Uterus (tissue), 4 donors: ENCODE measurements at places on chromosomes 7 and 10.

- no peak for DNase-seq
Observed at GRCh38 chr10:42650374-42650773, 12.0 kb upstream of the ZNF33B start.

GRCh38 chr7:108313086-108313485 is 143.2 kb downstream of the NRCAM start:
- DNase-seq: no peak

DNA sequence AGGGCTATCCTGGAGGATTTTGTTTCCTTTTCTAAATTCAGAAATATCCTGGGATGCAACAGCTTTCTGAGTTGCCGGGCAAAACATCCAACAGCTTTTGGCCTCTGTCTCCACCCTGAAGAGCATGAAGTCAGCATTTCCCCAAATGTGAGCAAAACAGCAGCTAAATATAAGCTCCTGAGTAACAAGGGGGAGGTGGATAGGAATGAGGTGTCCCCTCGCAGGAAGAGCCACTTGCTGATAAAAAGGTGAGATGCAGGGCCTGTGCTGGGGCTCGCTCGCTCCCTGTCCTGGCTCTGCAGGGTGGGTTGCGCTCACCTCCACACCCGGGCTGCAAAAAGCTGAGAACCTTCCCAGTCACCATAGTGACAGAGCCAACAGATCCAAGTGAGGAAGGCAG is 264.3 kb downstream of the ZEB1 start:
- DNase-seq: no peak

GRCh38 chr10:14879928-14880193 is 1.2 kb downstream of the SUV39H2 start:
- no peak for DNase-seq

GRCh38 chr10:103627111-103627892 is 133.8 kb downstream of the NEURL1 start:
- no peak for DNase-seq

- DNase-seq: no peak
Observed at GRCh38 chr10:71223347-71224058, 11.1 kb downstream of the UNC5B start.

DNA sequence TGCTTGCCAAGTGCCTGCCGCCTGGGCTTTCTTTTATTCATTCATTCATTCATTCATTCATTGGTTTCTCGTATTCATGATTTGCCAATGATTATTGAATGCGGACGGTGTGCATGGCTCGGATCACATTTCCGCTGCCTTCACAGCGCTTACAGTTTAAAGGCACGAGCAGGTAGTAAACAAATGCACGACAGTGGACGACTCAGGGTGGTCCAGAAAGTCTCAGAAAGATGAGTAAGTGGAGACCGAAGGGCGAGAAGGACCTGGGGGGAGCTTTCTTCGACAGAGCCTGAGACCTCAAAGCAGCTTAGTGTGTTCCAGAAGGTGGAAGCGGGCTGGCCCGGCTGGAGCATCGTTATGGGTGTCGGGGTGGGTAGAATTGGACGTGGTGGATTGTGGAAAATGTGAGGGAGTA is 506 bp downstream of the MCM10 start:
- DNase-seq: no peak

DNA sequence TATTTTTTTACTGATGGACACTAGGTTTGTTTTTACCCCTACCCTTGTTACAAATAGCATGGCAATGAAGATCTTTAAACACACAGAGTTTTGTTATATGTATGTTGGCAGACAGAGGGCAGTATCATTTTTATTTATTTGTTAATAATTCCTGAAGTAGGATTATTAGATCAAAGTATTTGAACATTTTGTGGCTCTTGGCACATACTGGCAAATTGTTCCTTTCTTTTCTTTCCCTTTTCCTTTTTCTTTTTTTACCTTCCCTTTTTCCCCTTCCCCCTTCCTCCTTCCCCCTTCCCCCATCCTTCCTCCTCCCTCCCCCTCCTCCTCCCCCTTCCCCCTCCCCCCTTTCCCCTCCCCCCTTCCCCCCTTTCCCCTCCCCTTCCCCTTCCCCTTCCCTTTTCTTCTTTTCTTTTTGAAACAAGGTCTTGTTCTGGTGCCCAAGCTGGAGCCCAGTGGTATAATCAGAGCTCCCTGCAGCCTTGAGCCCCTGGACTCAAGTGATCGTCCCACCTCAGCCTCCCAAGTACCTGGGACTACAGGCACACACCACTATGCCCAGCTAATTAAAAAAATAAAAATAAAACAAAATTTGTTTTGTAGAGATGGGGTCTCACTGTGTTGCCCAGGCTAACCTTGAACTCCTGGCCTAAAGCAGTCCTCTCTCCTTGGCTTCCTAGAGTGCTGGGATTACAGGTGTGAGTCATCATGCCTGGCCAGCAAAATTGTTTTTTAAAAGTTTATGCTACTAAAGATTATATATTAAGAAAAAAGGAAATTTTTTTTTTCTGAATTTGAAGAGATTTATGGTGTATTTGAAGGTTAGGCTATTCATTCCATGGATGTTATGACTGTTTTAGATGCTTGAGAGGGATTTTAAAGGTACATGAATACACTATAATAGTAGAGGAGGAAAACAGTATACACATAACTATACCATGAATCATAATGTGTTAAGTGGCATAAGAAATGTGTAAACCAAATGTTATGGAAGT is 39.3 kb downstream of the SEPTIN7 start:
- no peak for DNase-seq

- no peak for DNase-seq
Observed at GRCh38 chr10:73559590-73559989, 31.6 kb downstream of the USP54 start.

DNA sequence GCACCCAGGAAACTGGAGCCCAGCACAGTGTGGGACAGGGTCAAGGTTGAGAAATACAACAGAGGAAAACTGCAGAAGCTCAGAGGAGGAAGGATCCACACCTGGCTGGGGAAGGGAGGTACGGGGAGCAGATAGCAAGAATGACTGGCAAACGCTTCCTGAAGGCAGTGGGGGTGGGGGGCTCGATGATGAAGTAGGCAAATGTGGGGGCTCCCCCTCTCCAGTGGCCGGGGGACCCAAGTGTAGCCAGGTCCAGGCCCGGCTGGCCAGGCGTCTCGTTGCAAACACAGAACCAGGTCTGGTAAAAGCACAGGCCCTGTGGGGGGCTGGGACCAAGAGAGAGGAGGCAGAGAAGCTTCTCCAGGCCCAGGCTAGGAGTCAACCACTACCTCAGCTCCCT is 7.7 kb downstream of the CHST15 start:
- DNase-seq: no peak

DNA sequence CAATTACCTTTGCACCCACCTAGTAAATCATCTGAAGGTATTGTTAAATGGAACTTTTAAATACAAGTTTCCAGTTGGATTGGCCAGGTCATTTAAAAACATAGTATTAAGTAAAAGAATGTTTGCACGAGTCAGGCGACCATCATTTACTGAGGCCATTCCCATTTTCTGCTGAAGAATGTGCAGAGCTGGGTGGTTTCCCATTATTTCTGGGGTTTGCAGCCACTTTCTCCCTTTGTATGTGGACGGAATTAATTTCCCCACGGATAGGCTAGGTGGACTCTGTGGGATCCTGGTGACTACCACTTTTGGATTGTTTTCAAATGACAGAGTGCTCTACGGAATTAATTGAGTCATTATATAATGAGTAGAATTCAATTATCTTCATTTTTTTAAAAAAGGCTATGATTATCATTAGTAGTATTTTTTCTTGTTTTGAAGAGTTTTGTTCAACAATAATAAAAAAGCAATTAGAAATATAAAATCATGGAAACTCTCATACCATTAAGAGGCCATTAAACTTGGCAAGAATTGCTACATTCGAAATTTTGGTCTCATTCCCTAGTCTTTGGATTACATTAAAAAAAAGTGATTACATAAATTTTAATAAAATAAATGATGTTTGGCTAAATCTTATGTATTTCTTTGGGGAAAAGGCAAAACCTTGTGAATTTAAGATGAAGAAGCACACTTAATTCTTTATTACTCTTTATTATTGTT is 120.4 kb upstream of the FZD8 start:
- no peak for DNase-seq

DNA sequence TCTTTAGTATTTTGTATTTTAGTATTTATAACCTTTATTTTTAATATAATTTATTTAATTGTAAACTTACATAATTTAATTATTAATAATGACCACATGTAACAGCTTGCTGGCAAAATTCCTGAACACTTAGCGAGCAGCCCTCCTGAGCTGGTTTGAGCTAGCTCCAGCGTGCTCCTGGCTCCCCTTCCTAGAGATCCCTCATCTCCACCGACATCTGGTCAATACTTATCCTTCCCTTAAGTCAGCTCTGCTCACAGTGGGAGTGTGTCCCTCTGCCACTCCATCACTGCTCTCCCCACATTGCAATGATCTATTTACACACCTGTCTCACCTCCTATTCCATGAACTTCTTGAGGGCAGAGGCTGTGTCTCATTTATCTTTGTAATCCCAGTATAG is 20.6 kb upstream of the TBXAS1 start:
- DNase-seq: no peak

DNA sequence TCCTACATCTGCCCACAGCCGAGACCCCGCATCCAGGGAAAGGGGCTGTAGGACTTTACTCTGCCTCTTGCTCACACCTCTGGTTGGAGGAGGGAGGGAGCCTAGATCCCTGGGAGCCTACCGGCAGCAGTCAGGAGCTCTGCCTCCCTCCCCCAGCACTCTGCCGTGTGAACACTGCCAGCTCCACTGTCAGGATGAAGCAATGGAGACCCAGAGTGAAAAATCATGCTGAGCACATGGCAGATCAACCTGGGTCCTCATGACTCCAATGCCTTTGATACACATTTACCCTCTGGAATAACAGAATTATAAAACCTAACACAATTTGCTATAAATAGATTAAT is 477.7 kb downstream of the TNS3 start:
- DNase-seq: no peak

DNA sequence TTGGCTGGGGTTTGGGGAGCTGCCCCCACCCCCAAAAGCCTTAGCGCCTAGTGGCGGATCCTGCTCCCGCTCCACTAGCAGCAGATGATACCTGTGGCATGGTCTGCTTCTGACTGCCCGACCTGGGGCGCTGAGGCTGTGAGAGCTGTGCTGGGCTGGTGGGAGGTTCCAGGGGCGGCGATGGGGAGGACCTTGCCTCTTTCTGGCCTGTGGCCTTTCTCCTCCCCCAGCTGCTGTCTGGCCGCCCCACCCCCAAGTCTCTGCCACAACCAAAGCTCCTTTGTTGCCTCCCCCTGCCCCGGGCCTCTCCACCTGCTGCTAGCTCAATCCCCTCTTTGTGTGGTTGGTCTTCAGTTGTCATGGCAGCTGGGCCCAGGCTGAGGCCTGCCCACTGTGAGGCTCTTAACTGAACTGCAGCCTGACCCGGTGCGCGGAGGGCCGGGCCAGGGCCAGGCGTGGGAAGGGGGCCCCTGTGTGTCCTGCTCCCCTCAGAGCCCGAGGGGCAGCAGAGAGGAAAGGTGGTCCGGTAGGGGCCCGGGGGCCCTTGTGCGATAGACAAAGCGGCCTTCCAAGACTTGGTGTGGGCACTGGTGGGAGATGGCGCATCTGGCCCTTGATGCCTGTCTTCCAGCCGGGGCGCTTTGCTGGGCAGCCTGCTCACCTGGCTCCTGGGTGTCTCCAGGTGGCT is 4.7 kb downstream of the ZNF775 start:
- DNase-seq: no peak

- DNase-seq: no peak
Observed at GRCh38 chr10:7048061-7048460, 362.8 kb downstream of the SFMBT2 start.

- DNase-seq: peak; percentile 21
Observed at GRCh38 chr10:34994565-34995142, 95.5 kb downstream of the CUL2 start.

GRCh38 chr10:81534991-81535390 is 340.0 kb upstream of the NRG3 start:
- no peak for DNase-seq

DNA sequence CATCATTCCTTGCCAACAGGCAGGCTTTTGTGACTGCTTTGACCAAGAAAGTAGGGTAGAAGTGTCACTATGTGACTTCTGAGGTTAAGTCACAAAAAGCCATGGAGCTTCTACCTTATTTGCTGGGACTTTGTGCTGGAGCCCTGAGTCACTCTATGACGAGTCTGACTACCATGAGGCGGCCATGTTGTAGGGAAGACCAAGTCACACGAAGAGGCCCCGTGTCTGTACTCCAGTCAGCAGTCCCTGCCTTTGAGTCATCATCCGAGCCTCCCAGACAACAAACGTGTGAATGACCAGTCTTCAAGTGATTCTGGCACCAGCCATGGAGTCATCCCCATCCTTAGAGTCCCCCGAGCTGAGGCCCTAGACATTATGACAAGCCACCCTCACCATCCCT is 3.5 kb upstream of the MYL10 start:
- DNase-seq: no peak

- no peak for DNase-seq
Observed at GRCh38 chr10:44312401-44312800, 72.5 kb downstream of the CXCL12 start.

GRCh38 chr10:91409869-91410637 is at the start of gene HECTD2:
HECTD2 (plus strand) TSS chr10:91410344; CDS start chr10:91410439, 95 bp downstream.
- DNase-seq: peak; percentile 85

DNA sequence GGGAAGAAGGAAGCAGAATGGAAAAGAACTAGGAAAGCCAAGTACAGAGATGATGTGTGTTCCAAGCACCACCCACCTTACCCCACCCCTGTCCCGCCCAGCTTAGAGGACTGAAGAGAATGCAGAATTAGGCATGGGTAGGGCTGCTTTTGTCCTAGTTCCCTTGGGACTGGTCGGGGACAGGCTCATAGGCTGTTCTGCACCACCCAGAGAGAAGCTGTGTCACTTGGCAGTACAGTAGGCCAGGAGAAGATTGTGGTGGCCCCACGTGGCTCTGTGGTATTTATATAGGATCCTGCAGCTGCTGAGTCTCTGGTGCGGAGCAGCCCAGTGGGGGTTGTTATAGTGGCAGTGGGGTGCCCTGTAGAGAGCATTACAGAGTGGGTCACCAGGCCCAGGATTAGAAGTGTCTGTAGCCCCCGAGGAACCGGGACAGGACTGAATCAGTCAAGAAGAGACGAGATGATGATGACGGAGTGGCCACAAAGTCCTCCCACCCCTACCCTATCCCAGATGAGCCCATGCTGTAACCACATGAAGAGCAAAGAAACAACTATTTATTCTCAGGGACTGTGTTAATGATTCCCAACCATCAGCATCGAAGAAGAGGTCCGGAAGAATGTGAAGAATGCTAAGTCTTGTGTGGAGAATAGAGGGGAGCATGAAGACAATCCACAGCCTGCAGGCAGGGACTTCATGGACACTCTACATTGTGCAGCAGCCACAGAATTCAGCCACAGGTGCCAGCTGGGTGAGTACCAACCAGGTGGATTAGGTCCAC is 88.9 kb downstream of the C1GALT1 start:
- no peak for DNase-seq

DNA sequence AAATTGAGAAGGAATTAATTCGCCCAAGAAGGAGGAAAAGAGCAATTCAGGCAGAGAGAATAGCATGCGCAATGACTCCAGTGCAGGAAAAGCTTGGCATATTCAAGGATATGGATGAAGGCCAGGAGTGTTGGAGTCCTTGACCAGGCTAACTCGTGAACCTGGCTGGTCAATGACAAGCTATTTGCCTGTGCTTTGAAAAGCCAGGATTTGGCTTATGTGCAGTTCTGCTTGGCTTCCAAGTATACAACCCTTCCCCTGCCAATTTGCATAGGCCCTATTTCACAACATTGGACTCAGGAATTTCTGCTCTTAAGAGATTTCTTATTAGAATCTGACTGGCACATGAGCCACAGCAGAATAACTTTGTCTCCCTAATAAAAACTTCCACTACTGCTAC is 72.3 kb upstream of the SP8 start:
- no peak for DNase-seq

GRCh38 chr7:85693326-85693725 is 506.5 kb upstream of the SEMA3D start:
- no peak for DNase-seq

- DNase-seq: peak; percentile 61
Observed at GRCh38 chr10:124632064-124632531, 112.1 kb downstream of the FAM53B start.
